ENCODE measurements at places on chromosomes 16 and 17.

DNA sequence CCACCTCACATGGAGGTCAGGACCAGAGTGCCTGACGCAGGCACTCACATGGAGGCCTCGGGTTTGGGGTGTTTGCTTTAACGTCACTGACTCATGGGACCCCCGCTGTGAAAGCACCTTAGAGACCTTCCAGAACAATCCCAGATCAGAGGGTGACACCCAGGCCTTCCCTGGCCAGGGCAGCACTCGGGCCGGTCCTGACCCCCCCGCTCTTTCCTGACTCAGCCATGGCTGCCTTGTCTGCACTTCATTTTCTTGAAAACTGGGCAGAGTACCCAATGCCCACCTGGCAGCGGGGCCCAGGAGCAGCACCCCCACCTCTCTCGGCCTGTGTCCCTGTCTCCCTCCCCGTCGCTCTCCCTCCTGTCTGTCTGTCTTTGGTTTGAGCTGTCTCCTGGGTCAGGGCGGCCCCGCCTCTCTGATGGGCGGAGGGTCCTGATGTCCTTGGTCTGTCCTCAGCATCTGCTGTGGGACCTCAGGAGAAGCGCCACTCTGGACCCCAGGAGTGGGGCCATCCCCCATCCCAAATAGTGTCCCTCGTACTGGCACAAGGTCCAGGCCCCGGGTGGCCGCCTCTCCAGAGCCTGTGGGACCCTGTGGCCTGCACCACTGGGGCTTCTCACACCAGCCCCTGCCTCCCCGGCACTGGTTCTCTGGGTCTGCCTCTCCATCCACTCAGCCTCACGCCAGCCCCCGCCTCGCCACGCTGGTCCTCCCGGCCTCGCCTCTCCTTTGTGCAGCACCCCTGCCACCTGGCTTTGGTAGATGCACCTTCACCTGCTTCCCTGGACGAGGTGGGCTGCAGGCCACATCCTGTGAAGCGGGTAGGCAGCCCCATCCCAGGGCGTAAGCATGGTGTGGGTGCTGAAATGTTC, 55.9 kb upstream of the ZNF469 start:
- no peak for DNase-seq

GRCh38 chr16:73670836-73671820, 623.2 kb upstream of the ZFHX3 start:
- DNase-seq: no peak

DNA sequence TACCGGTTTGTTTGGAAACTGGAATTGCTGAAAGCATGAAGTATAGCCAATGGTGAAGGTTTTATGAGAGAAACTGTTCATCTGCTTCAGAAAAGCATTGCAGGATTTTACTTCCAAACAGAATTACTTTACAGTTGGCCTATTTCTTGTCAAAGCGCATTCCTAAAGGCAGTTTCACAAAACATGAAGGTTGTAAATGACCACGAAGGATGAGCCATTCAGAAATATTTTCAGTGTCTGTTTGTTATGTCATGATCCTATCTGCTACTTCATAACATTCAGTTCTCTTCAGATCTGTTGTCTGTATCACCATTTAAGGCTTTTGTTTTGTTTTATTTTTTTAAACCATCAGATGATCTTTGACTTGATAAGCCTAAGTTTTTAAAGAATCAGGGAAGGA, 45.7 kb downstream of the AATF start:
- DNase-seq: no peak

- DNase-seq: no peak
Measured at GRCh38 chr16:15876503-15876902, 11.9 kb downstream of the CEP20 start.

DNA sequence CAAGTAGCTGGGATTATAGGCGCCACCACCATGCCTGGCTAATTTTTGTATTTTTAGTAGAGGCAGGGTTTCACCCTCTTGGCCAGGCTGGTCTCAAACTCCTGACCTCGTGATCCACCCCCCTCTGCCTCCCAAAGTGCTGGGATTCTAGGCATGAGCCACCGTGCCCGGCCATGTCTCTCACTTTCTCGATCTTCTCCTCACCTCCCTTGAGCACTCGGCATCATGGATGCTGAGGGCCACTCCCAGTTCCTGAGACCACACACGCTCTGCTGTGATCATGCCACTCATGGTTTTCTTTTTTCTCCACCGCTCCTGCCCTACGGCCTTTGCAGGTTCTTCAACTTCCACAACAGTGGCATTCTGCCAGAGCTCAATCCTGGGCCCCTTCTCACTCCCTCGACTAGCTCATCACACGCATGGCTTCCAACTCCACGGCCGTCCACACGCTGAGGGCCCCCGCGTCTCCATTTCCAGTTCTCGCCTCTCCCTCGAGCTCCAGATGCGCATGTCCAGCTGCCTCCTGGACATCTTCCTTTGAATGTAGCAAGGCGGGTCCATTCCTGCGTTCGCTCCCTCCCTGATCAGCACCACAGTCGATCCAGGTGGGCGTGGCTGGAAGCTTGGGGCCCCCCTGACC, 5.5 kb upstream of the NCBP3 start:
- no peak for DNase-seq

GRCh38 chr17:71203953-71204352, 916.9 kb upstream of the SOX9 start:
- no peak for DNase-seq

GRCh38 chr16:56625943-56626654, 518 bp downstream of the MT1E start:
- no peak for DNase-seq

GRCh38 chr17:76404976-76405563, 20.7 kb downstream of the SPHK1 start:
- DNase-seq: no peak

GRCh38 chr17:77602062-77602746, 356.3 kb upstream of the TNRC6C start:
- no peak for DNase-seq

DNA sequence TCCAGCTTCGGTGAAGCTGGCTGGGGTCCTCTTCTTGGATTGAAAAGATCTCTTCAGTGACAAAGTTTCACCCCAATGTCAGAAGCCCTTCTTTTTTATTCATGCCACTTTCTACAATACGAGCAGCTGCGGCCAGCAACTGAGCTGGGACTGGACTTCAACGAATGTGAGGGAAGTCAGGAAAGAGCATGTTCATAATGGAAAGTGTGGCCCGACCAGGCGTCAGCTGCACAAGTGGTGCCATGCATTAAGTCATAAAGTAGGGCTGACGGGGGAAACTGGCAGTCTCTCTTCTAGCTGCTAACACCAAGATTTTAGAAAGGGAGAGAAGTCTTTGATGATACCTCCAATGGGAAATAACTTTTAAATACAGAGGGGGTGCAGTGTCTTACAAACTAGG, 192.6 kb downstream of the PARN start:
- DNase-seq: no peak

DNA sequence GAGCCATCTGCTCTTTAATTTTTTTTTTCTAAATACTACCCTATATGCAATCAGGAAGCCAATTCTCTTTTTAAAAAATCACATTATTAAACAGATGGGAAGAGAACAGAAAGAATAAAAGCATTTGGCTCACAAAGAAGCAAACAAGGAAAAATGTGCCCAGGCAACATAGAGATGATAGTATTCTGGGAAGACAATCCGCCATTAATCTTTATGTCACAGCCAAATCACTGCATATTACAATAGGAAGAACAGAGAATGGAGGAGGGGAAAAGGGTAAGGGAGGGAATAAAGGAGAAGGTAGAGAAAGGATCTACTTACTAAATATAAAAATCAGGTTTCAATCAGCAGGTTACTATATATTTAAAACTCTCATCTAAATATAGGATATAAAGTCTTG, 34.3 kb downstream of the STAT5B start:
- no peak for DNase-seq

- DNase-seq: no peak
Measured at GRCh38 chr17:80473701-80474100, 2.7 kb downstream of the NPTX1 start.

GRCh38 chr17:51028176-51028863, 92.3 kb downstream of the SPAG9 start:
- DNase-seq: no peak

DNA sequence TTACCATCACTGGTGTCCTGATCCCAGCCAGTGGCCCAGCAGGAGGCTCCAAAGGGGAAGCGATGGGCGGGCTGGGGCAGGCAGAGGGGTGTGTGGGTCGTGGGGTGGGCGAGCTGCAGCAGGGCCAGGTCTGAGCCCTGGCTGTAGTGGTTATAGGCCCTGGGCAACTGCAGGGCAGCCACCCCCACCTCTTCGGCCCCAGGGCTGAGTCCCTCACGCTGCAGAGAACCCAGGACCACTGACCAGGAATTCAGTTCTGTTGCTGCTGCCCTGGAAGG, 2.2 kb downstream of the PRSS53 start:
- DNase-seq: no peak

DNA sequence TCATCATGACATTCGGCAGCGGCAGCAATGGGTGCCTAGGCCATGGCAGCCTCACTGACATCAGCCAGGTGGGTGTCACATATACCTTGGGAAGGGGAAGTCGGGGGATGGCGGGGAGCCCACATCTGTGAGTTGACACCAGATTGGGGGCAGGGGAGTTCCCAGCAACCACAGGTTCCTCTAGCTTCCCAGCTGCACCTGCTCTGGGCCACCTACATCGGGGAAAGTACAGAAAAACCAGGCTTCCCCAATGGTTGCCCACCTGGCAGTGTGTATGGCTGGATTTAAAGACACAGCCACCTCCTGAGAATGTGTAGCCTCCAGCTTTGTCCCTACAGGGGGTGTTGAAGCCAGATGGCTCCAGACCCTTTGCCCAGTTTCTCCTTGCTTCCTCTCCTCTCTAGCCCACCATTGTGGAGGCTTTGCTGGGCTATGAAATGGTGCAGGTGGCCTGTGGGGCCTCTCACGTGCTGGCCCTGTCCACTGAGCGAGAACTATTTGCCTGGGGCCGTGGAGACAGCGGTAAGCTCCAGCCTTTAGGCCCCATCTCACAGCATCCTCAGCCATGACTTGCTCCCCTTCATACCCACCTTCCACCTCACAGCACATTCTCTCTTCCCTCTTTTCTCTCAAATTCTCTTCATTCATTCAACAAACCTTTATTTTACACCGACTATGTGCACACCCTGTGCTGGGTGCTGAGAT, 5.0 kb upstream of the TRAF4 start:
- DNase-seq: no peak
